ENCODE measurements at places on chromosomes 6 and 20. TPM values are rescaled to one million over a fixed set of nuclear protein-coding genes. Genes with fewer than 3 reads are reported as not detected.

DNA sequence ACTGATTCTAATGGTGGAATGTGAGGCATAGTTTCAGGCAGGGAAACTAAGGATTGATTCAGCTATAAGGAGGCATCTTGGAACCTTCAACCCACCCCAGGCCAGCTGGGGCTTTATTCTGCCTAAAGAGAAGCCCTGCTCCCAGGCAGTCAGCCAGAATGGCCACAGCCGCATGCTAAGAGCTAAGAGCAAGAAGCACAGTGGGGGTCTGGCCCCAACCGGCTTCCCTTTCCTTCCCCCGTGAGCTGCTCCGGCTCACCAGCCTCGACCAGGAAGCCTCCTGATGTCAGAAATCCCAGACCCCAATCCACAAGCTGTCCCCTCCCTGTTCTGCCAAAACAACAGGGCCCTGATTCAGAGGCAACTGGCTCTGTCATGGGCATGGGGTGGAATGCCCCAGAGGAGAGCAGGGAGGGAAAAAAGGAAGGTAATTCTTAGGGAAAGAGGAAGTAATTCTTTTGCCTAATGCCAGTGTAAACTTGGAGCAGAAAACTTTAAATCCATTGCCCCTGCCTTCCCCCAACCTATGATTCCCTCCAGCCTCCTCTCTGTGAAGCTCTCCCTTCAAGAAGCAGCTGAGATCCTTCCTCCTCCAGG lies 6.9 kb downstream of the GRM4 start:
- H3K36me3 ChIP-seq: no peaks in the 10 kb centered on the region
- DNase-seq: no peak
- H3K4me3 ChIP-seq: no peak overlapping the region
- no peak overlapping the region for H3K27ac ChIP-seq
- H3K27me3 ChIP-seq: peaks cover 73% of the 10 kb centered on the region

- peak overlapping the region; percentile 64 for H3K4me3 ChIP-seq
- peaks cover 10% of the 10 kb centered on the region for H3K36me3 ChIP-seq
- DNase-seq: no peak
- peaks cover 11% of the 10 kb centered on the region for H3K4me1 ChIP-seq
Measured at GRCh38 chr6:26017632-26017966, 55.0 kb downstream of the TRIM38 start.

- no peak overlapping the region for H3K27ac ChIP-seq
- peaks cover 13% of the 10 kb centered on the region for H3K4me1 ChIP-seq
- H3K27me3 ChIP-seq: no peaks in the 10 kb centered on the region
- peak; percentile 28 for DNase-seq
- H3K4me3 ChIP-seq: no peak overlapping the region
- H3K36me3 ChIP-seq: no peaks in the 10 kb centered on the region
Measured at GRCh38 chr6:45922728-45923351, 92.8 kb downstream of the CLIC5 start.

GRCh38 chr6:53943395-53943794 lies 148.6 kb downstream of the LRRC1 start:
- DNase-seq: no peak
- H3K4me1 ChIP-seq: no peaks in the 10 kb centered on the region

DNA sequence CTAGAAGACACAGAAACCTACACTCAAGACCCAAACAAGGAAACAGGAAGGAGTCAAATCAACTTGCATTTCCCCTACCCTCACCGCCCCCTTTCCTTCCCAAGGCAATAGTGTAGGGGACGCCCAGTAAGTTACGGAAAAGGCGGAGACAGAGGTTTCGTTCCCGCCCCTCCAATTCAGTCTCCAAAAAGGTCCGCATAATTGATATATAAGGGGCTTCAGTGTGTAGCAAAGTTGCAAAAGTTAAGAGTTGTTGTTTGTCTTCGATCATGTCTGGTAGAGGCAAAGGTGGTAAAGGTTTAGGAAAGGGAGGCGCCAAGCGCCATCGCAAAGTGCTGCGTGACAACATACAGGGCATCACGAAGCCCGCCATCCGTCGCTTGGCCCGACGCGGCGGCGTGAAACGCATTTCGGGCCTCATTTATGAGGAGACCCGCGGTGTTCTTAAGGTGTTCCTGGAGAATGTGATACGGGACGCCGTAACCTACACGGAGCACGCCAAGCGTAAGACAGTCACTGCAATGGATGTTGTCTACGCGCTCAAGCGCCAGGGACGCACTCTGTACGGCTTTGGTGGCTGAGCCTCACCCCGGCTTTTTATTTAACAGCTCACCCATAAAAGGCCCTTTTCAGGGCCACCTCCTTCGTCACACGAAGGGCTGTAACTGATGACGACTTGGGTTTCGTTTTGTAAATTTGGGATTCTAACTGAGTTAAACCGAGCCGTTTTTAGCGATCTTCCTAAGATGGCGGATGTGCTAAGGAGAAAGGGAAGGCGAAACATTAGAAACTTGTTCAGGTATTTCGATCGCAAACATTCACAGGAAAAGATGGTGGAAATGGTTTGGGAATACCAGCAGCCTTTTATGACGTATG lies 124.6 kb upstream of the BTN3A2 start:
- no peak for DNase-seq
- H3K27me3 ChIP-seq: no peaks in the 10 kb centered on the region
- no peak overlapping the region for H3K27ac ChIP-seq

Gene CST5
- total RNA-seq: not detected

- peaks cover 2% of the 10 kb centered on the region for H3K4me1 ChIP-seq
- no peak for DNase-seq
- H3K4me3 ChIP-seq: no peak overlapping the region
Measured at GRCh38 chr6:136016228-136017225, 165.0 kb downstream of the PDE7B start.

Gene CDH26
- total RNA-seq: 13.4 TPM

Gene COL10A1
- total RNA-seq: not detected

- DNase-seq: no peak
- peaks cover 79% of the 10 kb centered on the region for H3K27me3 ChIP-seq
Measured at GRCh38 chr6:37689381-37689780, 8.3 kb downstream of the MDGA1 start.

Gene BHLHE23
- total RNA-seq: not detected

Gene TRIM38
- 5.9 TPM for total RNA-seq

GRCh38 chr6:68677058-68677457 lies 42.0 kb downstream of the ADGRB3 start:
- H3K27ac ChIP-seq: no peak overlapping the region
- no peak overlapping the region for H3K4me3 ChIP-seq
- no peaks in the 10 kb centered on the region for H3K36me3 ChIP-seq
- no peak for DNase-seq

Gene COL9A3
- total RNA-seq: 81.5 TPM

GRCh38 chr20:19300395-19300794 lies 88.0 kb downstream of the SLC24A3 start:
- H3K4me1 ChIP-seq: no peaks in the 10 kb centered on the region
- H3K27me3 ChIP-seq: no peaks in the 10 kb centered on the region
- no peaks in the 10 kb centered on the region for H3K36me3 ChIP-seq
- no peak for DNase-seq

- H3K27ac ChIP-seq: no peak overlapping the region
- no peak for DNase-seq
- H3K4me3 ChIP-seq: no peak overlapping the region
Measured at GRCh38 chr20:58340853-58341252, 31.3 kb downstream of the RAB22A start.

DNA sequence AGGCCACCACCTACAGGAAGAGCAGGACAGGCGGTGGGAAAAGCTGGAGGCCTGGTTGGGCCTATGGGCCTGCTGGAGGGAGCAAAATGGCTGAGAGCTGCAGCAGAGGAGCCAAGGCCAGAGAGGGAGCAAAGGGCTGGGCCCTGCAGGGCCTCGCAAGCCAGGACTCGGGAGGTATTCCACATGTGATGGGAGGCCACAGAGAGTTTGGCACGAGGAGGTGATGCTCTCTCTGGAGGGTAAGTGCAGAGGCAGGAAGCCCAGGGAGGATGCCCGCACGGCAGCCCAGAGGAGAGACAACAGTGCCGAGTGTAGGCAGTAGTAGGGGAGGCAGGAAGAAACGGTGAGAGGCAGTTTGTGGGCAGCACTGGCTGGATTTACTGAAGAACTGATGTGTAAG lies 85.7 kb downstream of the DTNBP1 start:
- H3K36me3 ChIP-seq: peaks cover 2% of the 10 kb centered on the region
- no peak overlapping the region for H3K4me3 ChIP-seq
- H3K27ac ChIP-seq: no peak overlapping the region
- H3K27me3 ChIP-seq: no peaks in the 10 kb centered on the region

- H3K27ac ChIP-seq: no peak overlapping the region
- H3K4me1 ChIP-seq: peaks cover 13% of the 10 kb centered on the region
- DNase-seq: no peak
- H3K36me3 ChIP-seq: peaks cover 14% of the 10 kb centered on the region
- no peak overlapping the region for H3K4me3 ChIP-seq
Measured at GRCh38 chr6:35068644-35069043, 72.5 kb downstream of the TCP11 start.

- H3K27me3 ChIP-seq: peaks cover 23% of the 10 kb centered on the region
- H3K36me3 ChIP-seq: no peaks in the 10 kb centered on the region
- no peak overlapping the region for H3K27ac ChIP-seq
- H3K4me3 ChIP-seq: no peak overlapping the region
- H3K4me1 ChIP-seq: no peaks in the 10 kb centered on the region
Measured at GRCh38 chr20:61478611-61479305, 226.7 kb downstream of the CDH4 start.

DNA sequence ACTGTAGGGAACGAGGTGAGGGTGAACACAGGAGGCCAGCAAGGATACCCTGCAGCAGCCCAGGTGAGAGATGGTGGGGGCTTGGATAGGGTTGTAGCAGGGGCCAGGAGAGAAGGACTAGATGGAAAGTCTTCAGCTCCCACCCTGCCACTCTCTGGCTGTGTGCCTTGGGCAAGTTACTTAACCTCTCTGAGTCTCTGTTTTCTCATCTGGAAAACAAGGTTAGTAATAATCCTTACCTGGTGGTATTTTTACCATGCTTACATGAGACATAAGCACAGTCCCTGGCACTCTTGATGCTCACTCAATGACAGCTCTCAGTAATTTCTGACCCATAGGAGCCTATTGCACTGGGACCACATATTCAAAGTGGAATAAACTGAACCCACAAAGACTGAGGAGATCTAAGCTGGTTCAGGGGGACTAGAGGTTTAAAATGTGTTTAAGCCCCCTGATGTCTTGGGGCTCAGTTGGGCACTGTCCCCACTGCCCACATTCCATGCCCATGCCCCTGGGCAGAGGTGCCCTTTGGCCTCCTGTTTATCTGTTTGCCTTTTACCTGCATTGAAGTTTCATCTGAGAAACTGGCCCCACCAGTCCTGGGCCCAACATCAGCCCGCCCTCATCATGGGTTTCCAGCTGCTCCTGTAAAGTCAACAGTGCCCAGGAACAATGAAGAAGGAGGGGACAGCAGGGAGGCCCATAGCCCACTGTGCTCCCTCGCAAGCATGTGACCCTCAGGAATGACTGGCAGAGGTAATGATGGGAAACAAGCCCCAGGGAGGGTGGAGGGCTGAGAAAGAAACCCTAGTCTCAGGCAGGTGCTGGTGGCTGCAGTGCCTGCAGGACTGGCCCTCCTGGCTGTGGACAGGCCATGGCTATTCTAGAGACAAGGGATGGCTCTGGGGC lies 104.0 kb downstream of the VEGFA start:
- H3K4me1 ChIP-seq: peaks cover 49% of the 10 kb centered on the region
- no peaks in the 10 kb centered on the region for H3K36me3 ChIP-seq

DNA sequence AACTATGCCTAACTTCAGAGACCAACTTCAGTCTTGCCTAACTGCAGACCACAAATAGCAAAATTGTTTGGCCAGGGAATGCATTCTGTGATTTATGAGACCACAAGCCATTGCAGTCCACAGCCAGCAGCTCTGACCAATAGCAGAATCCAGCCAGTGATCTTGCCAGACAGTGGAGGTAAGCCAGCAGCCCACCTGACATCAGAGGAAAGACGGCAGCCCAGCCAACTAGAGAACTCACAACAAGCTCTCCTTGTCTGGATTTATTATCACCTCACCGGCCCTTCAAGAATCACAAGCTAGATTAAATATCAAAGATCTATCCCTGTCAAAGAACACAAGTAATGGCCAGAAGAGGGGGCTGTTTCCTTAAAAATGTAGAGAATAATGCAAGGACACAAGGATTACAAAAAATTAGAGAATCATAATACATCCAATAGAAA lies 66.5 kb upstream of the SLC35F1 start:
- DNase-seq: peak; percentile 12
- no peaks in the 10 kb centered on the region for H3K4me1 ChIP-seq
- no peaks in the 10 kb centered on the region for H3K27me3 ChIP-seq

Gene CTNNBL1
- 60.4 TPM for total RNA-seq

DNA sequence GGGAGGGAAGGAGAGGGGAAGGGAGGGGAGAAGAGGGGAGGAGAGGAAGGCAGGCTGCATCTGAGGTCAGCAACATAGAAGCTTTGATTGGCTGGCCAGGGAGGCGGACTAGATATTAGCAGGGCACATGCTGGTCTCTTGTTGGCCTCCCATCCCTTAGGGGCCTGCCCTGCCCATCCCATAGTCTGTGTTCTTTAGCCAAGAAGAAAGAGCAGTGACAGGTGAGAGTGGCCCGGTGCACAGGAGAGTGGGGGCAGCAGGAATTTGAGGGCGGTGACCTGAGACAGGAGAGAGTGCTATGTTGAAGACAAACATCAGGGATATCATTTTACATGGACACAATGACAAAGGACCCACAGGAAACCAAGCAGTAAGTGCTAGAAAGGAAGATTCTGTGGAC lies 413.5 kb downstream of the SYNE1 start:
- H3K27ac ChIP-seq: no peak overlapping the region
- H3K27me3 ChIP-seq: no peaks in the 10 kb centered on the region
- peaks cover 2% of the 10 kb centered on the region for H3K4me1 ChIP-seq
- no peak for DNase-seq

DNA sequence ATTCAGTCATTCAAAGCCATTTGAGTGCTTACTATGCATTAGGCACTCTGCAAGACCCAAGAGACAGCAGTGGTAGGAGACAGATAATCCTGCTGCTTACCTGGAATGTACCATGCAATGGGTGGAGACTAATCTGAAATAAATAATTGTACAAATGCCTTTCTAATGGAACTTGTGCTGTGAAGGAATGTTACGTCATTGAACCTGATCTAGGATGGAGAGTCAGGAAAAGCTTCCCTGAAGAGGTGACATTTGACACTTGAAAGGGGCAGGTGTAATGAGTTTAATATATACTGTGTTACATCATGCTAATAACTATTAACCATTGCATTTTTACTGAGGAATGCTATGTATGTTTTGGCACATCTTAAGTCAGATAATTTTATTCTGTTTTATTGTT lies 491.0 kb upstream of the FLRT3 start:
- H3K27me3 ChIP-seq: no peaks in the 10 kb centered on the region
- H3K4me1 ChIP-seq: peaks cover 30% of the 10 kb centered on the region
- H3K4me3 ChIP-seq: no peak overlapping the region
- no peak overlapping the region for H3K27ac ChIP-seq

GRCh38 chr6:31836047-31836473 lies 8.5 kb downstream of the HSPA1B start:
- DNase-seq: no peak
- peak overlapping the region; percentile 100 for H3K27ac ChIP-seq
- peaks cover 31% of the 10 kb centered on the region for H3K36me3 ChIP-seq
- peaks cover 31% of the 10 kb centered on the region for H3K4me1 ChIP-seq

GRCh38 chr20:49696594-49696993 lies 17.1 kb downstream of the B4GALT5 start:
- peaks cover 27% of the 10 kb centered on the region for H3K4me1 ChIP-seq
- H3K4me3 ChIP-seq: no peak overlapping the region
- no peaks in the 10 kb centered on the region for H3K36me3 ChIP-seq
- no peak for DNase-seq

- no peak for DNase-seq
- H3K4me1 ChIP-seq: peaks cover 4% of the 10 kb centered on the region
- H3K4me3 ChIP-seq: no peak overlapping the region
- H3K36me3 ChIP-seq: no peaks in the 10 kb centered on the region
- peaks cover 14% of the 10 kb centered on the region for H3K27me3 ChIP-seq
- peak overlapping the region; percentile 27 for H3K27ac ChIP-seq
Measured at GRCh38 chr20:63243604-63244247, 8.0 kb downstream of the BIRC7 start.

Gene FOXQ1
- 2.0 TPM for total RNA-seq

Gene BACH2
- 12.3 TPM for total RNA-seq
